Pancreas (tissue), 10 donors: ENCODE measurements at places on chromosomes 16 and 17. TPM values are rescaled to one million over a fixed set of nuclear protein-coding genes. Genes with fewer than 3 reads are reported as not detected.
A peak's percentile ranks its signal among the peaks of the same experiment; 100 is the strongest.

DNA sequence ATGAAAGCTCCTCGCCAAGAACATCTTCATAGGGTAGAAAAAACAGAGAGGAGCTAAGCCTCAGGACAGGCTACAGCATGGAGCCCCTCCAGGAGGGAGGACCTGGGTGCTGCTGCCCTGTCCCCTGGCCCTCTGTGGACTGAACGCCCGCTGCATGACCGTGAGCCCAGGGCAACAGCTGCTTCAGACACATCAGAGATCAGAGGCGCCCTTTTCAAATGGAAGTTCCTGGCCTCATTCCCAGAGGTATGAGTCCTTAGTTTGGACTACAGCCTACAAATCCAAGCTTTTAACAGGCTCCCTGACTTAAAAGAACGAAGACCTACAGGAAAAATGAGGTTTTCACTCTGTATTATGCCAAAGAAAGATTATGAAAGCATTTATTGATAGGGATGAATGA lies 48.5 kb downstream of the ZNF18 start:
- no peaks in the 10 kb centered on the region for H3K27me3 ChIP-seq
- no peaks in the 10 kb centered on the region for H3K36me3 ChIP-seq
- H3K4me1 ChIP-seq: no peaks in the 10 kb centered on the region
- no peak overlapping the region for H3K27ac ChIP-seq
- DNase-seq: peak; percentile 33

GRCh38 chr17:48439875-48440505 lies 10.0 kb upstream of the SKAP1 start:
- no peak overlapping the region for H3K4me3 ChIP-seq
- no peaks in the 10 kb centered on the region for H3K4me1 ChIP-seq
- H3K36me3 ChIP-seq: no peaks in the 10 kb centered on the region
- no peak for DNase-seq
- H3K27me3 ChIP-seq: no peaks in the 10 kb centered on the region

DNA sequence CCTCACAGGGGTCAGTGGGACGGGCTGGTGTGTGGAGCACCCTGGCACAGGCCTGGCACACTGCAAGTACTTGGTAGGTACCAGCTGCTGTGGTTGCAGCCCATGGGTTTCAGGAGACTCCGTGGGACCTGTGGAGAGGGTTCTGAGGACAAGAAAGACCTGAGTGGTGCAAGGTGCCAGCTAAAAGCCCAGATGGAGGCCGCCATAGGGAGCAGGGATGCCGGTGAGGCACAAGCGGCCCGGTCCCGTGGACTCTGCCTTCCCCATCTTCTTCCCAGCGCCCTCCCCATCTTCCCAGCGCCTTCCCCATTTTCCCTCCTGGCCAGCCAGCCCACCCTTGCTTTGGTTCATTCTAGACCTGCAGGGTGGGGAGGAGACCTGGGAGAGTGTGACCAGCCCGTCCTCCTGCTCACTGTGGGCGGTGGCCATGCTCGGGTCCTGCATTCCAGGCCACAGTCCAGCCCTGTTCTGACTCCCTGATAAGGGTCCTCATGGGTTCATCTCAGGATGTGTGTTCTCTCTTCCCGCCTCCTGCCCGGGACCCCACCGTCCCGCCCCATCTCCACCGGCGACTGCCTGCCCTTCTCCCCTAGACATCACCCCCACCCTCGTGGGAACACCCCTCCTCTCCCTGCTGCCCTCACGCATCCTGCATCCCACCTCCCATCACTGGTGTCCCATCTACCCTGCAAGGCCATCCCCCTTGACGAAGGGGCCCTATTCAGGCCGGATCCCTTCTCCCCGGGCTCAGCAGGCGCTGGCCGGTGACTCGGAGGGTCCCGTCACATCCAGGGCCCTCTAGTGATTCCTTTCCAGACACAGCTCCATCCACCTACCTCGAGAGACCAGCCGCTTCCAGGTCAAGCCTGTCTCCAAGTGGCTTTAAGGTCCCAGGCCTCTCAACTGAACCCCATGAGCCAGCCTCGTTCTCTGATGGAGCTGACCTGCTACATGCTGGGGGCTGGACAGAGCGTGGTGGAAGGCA lies 3.4 kb downstream of the ZNF469 start:
- H3K27ac ChIP-seq: no peak overlapping the region
- no peaks in the 10 kb centered on the region for H3K4me1 ChIP-seq
- no peak overlapping the region for H3K4me3 ChIP-seq
- H3K36me3 ChIP-seq: no peaks in the 10 kb centered on the region
- DNase-seq: peak; percentile 33

DNA sequence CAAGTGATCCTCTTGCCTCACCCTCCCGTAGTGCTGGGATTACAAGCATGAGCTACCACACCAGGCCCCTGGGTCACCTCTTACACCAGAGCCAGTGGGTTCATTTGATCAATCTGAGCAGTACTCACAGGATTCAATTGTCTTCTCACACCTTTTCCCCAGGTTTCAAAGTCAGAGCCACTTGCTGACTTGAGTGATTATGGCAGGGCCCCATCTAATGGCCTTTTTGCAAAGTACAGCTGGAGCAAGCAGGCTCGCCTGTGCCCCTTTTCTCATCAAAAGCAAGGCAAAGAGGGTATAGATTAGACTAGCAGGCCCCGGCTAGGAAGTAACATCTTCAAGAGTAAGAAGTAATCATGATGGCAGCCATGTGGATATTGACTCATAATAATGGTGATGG lies 114.8 kb upstream of the NOL11 start:
- no peak overlapping the region for H3K4me3 ChIP-seq
- H3K4me1 ChIP-seq: peaks cover 30% of the 10 kb centered on the region
- no peaks in the 10 kb centered on the region for H3K36me3 ChIP-seq
- H3K27ac ChIP-seq: no peak overlapping the region
- peak; percentile 37 for DNase-seq
- no peaks in the 10 kb centered on the region for H3K27me3 ChIP-seq

Gene SPNS1
- polyA plus RNA-seq: 57.6 TPM

Gene DNAH2
- polyA plus RNA-seq: 0.38 TPM

Gene IRF8
- polyA plus RNA-seq: 0.92 TPM
